ENCODE measurements at places on chromosomes 1 and 21.

DNA sequence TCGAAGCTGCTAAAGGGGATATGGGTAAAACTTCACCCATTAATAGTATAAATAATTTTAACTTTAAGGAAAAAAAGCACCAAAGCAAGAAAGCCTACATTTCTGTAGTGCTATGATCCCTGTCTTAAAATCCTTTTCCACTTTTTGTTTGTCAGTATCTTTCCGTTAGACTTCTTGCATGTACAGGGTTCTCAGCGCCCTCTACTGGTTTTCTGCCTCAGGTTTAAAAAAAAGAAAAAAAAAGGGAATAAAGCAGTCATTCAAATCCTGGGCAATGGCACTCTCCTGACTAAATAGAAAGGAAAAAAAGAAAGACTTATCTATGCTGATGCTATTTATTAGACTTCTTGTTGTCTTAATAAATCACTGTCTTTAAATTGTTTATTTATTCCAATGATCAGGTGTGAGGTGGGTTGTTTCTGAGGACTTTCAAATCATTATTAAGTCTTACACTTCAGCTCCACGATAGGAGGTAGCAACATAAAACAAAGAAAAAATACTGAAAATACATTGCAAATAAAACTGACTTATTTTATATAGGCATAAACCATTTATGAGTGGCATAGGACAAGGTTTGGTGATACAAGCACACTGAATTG, 475.4 kb upstream of the NR5A2 start:
- DNase-seq: peak; percentile 45

- DNase-seq: no peak
Observed at GRCh38 chr1:222123111-222123510, 381.2 kb upstream of the DUSP10 start.

DNA sequence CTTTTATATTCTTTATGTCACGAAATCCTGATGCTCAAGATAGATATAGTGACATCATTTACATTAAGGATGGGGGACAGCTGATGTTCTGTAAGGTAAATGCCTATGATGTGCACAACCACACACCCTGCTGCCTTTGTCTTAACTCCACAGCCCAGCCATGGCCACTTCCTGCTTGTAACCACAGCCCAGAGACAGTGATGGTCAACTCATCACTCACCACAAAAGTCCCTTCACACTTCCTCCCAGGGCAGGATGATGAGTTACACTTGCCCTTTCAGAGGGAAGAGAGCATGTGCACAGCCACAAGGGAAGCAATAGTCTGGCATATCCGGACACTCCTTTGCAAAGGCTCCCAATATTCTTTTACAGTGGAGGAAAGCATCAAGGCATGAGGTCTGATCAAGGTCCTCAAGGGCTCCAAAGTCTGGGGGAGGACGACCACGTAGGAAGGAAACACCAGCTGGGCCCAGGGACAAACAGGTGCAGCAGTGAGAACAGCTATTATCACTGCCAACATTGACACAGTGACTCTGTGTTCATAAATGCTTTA, 53.8 kb downstream of the PLPP3 start:
- no peak for DNase-seq

GRCh38 chr1:13908128-13908527, 208.1 kb downstream of the PRDM2 start:
- DNase-seq: no peak

DNA sequence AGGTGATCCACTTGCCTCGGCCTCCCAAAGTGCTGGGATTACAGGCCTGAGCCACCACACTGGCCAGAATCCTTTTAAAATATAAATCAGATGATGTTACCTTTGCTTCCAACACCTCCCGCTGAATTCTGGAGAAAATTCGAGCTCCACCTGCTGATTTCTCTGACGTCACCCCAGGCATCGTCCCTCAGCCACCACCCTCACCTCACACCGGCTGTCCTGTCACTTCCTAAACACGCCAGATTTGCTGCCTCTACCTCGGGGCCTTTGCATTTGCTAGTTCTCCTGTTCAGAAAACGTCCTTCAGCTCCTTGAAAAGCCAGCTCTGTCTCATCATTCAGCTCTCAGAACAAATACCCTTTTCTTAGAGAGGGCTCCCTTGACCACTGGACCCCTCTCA, 57.9 kb downstream of the FBXO2 start:
- no peak for DNase-seq
